ENCODE measurements at places on chromosomes 5 and 9.

GRCh38 chr5:67095346-67096171 is 101.0 kb downstream of the CD180 start:
- no peak for DNase-seq

DNA sequence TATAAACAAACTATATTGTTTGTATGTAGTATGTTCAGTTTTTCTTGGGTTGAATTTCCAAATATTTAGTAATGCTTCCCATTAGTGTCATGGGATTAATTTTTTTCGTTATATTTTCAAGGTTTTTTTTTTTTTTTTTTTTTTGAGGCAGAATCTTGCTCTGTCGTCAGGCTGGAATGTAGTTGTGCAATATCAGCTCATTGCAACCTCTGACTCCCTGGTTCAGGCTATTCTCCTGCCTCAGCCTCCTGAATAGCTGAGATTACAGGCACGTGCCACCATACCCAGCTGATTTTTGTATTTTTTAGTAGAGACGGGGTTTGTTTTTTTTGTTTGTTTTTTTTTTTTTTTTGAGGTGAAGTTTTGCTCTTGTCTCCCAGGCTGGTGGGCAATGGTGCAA is 10.6 kb downstream of the DDX46 start:
- DNase-seq: no peak

DNA sequence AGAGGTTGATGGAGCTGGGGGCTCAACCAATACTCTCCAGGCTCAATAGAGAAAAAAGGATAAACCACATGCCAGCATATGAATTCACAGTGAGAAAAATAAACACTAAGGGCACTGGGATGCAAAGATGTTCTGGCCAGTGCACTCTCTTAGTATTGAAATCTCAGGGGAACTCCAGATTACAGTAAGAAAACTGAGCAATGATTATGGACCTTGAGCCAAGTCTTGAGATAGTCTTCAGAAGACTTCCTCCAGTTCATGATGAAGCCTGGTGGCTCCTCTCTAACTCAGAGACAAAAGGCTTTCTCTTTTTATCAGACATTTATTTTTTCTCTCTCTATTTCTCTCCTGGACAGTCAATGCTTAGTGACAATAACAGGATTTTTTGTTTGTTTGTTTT is 139.8 kb upstream of the SPEF2 start:
- no peak for DNase-seq

DNA sequence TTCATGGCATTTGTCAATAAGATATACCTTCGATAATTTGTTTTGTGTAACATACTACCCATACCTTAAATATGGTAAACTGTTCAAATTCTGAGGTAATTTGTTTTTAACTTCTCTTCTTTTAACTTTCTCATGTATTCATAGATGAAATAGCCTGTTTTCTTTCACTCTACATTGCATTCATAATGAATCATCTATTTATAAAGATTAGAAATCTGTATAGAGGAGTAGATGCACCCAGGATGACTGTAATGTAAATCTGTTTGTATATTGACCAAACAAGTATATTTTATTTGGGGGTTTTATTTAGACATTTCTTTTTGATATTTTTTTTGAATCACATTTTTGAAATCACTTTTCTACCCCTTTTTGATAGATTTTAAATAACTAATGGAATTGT is 144.6 kb downstream of the CD180 start:
- no peak for DNase-seq

DNA sequence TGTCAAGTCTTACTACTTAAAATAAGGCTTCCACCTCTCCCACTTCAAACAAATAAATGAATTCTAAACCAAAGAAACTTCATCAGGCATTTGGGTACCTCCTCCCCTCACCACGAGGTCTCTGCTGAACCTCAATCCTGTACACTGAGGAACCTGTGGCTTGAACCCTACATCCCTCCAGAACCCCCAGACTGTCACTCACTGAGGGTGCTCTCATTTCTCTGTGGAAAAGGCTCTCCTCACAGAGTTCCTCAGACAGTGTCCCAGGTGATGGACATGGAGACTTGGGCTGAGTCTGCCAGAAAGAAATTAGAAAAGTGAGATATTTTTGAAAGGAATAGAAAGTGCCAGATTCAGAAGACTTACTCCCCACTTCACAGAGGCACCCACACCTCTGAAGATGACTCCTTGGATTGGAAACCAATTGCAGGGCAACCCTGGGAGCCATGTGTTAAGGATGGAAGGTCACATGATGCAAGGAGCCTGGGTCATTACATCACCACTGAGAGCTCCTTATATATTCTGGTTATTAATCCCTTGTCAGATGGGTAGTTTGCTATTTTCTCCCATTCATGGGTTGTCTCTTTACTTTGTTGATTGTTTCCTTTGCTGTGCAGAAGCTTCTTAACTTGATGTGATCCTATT is 19.8 kb downstream of the MLANA start:
- DNase-seq: no peak

DNA sequence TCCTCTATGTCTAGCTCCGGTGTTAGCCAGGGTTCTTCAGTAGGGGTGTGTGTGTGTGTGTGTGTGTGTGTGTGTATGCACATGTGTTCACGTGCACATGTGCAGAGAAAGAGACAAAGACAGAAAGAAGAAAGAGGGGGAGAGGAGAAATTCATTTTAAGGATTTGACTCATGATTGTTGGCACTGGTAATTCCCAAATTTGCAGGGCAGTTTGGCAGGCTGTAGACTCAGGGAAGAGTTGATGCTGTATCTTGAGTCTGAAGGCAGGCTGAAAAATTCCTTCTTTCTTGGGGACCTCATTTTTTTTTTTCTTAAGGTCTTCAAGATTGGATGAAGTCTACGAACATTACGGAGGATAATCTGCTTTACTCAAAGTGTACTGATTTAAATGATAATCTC is 335.7 kb downstream of the NSG2 start:
- no peak for DNase-seq

- no peak for DNase-seq
Measured at GRCh38 chr9:29208670-29209069, 1635.4 kb upstream of the C9orf72 start.

Measured in CD8-positive, alpha-beta T cell (primary cell).